ENCODE measurements at places on chromosomes 12 and 14. TPM values are rescaled to one million over a fixed set of nuclear protein-coding genes. Genes with fewer than 3 reads are reported as not detected.

Gene OR6C70
- not detected for total RNA-seq

Gene KRT79
- not detected for total RNA-seq

Gene SLC6A12
- total RNA-seq, result 0.51 TPM

Gene SLC10A1
- total RNA-seq, result not detected

Gene DCN
- not detected for total RNA-seq

Gene CHPT1
- total RNA-seq, result 42.3 TPM

Gene GPRC5D
- not detected for total RNA-seq

Gene WNT1
- total RNA-seq, result not detected

Gene ST8SIA1
- not detected for total RNA-seq

Gene SLC35E3
- 13.9 TPM for total RNA-seq

Measured in A549 treated with ZK216348 at 1 μM for 4 hours (cell line).